ENCODE measurements at places on chromosomes 3 and 15.

GRCh38 chr3:106059953-106060517 is 191.2 kb upstream of the CBLB start:
- DNase-seq = no peak

DNA sequence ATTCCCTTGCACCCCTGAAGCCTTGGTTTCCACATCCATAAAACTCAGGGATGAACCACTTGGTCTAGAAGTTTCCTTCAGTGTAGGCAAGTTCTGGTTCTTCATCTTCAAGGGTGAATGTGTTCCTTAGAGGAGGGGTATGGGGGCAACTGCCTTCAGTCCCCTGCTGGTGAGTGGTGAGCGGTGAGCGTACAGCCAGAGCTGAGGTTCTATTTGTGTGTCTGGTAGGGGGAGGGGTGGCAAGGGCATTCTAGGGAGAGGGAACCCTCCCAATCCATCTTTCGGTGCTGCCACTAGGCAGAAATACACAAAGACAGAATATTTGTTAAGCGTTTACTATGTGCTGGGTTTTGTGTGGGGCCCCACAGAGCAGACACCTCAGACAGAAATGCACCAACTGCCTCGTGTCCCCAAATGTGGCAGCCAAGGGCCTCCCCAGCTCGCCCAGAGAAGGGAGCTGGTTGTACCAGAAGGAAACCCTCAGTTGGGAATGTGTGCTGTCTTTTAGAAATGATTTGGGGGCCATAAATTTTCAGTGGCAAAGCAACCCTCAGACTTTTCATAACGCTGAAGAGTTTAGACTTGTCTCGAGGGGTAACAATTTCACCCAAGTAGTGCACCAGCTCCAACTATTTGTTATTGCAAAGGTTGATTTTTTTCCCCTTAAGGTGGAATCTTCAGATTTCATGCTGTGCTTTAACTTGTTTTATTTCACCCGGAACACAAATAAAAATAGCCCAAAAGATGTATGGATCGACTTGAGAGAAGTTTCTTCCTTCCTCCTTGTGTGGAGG is 137.6 kb downstream of the FBLN2 start:
- DNase-seq = no peak

DNA sequence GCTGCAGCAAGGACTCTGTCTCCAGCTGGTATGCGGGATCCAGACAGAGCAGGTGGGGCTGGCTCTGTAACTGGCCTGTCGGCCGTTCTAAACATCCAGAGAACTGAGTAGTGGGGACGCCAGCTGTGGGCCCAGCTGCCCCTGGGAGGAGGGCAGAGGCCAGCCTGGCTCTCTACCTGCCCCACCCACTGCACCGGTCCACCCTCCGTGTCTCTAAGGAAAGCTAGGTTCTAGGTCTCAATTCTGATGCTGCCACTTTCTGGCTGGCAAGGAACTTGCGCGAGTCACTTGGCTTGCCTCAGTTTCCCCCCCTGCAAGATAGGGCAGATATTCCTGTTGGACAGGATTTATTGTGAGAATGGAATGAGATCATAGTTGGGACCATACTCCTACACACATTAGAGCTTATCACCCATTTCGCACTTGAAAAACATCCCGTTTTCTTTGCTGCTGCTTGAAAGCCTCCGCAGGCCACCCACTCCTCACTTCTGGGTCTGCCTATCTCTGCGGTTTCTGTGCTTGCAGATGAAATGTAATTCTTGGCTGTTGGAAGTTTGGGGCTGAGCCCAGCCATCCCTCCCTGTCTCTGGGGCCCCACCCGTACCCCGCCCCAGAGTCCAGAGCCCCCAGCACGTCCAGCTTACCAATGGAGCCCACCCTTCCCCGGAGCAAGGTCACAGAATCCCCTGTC is 65.8 kb downstream of the IQSEC1 start:
- no peak for DNase-seq

DNA sequence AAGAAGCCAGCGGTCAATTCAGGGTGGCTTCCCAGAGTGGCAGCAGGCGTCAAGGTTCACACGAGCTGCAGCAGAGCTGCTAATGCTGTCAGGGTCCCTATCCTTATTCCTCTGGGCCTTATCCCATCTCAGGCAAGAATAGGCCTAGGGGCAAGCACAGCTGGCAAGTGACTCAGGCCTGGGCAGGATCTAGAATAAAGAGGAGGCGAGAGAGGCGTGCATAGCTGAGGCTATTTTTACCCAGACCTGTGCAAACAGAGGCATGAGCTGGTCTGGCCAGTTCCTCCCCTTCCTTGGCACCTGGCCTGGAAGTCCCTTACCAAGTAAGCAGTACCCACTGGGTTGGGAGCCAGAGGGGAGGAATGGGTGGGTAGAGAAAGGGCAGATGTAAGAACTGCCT is 12.2 kb upstream of the VIPR1 start:
- no peak for DNase-seq

GRCh38 chr3:22225161-22225560 is 474.2 kb upstream of the ZNF385D start:
- DNase-seq = no peak

Data from stimulated activated CD8-positive, alpha-beta memory T cell treated with anti-CD3 and anti-CD28 coated beads, Interleukin-7, amount 100 ng/mL, for 24 hours (primary cell).